ENCODE measurements at places on chromosomes 11 and 22.

DNA sequence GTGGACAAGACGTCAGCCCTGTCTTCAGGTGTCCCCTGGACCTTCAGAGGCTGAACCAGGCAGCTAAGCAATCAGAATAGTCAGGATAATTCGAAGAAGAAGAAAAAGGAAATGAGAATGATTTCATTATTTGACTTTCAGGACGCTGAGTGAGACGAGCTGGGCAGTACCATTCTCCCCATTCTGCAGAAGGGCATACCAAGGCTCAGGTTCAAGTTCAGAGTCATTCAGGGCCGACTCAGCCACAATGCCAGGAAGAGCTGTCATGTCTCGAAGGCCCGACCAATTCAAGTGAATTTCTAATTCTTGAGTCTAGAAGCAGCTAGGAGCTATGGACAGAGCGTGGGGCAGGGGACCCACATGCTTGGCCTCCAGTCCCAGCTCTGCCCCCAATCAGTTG is 33.8 kb upstream of the CD82 start:
- DNase-seq = no peak

DNA sequence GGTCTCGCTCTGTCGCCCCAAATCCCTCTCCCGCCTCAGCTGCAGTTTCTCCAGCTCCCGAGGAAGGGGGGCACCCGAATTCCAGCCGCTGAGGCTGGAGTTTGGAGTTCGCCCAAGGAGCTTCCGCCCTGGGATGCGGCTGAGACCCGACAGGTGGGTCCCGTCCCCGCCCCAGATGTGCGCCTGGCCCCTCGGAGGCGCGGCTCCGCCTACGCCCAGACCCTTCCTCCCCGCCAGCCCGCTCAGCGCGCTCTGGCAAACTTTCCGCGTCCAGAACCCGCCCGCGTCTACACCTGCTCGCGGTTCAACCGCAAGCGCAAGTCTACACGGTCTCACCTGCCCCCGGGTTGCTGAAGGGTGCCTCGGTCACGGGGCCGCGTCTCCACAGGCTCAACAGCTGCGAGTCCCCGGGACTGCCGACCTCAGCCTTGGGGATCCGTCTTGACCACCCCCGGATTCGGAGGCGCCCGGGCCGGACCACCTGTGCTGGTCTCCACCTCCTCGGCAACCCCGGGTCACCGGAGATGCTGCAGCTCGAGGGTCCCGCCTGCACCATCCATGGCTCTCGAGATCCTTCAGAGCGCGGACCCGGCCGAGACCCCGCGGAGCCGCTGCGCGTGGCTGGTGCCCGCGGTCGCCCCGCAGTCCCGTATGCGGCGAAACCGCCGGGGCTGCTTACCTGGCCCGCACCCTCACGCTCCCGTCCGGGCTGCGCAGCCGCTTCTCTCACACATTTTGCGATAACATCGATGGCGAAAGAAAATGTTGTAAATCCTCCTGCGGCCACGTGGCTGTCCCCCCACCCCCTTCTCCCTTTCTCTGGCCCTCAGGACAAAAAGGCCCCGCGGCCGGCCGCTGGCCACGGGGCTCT is 63.6 kb downstream of the NFAM1 start:
- DNase-seq = no peak

DNA sequence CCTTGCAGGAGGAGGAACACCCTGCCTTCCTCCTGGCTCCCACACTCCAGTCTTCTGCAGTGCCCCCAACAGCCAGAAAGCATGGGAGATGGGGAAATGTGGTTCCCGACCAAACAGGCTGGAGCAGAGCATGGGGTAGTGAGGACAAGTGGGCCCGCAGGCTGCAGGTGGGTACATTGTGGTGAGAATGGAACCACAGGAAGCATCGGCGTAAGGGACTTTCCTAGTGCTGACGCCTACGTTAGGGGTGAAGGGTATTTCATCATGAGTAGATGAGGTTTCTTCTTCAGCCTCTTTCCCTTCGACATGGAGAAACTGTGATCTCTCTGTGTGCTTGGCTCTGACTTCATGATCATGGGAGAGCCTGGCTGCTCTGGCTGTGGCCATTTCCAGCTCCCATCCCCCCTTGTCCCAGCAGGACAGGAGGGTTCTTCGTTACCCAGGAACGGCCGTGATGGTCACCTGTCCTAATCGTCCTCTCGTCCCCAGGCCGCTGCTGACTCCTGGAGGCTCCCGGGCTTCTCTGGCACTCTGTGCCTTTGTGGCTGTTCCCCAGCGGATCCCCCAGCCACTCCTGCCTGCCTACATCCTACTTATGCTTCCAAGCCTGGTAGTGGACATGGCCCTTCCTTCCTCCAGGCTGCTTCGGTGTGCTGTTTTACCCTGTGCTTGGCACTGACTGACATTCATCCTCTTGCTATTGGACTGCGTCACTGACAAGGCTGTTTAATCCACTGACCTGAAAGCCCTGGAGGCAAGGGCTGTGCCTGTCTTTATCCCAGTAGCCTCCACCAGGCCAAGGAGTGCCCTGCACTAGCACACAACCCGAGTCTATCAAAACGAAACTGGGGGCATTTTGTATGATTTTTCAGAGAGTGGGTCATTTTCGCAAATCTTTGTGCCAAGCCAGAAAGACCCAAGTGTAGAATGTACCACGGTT is 65.2 kb upstream of the CECR2 start:
- DNase-seq = no peak

DNA sequence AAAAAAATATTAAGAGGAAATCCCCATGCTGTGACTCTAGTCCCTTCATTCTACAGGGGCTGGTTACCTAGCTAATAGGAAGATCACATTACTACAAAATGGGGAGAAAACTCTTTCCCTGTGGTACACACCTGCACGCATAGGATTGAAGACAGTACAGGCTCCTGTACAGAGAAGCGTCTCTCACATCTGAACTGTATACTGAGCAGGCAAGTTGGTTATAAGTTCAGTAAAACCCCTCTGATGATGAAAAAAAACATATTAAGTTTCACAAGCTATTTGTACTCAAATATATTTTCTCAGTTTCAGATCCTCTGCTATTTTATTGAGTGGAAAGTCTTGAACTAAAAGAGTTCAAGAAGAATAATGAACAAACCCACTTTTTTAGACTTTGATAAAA is 156.9 kb upstream of the HSD17B12 start:
- DNase-seq = no peak

DNA sequence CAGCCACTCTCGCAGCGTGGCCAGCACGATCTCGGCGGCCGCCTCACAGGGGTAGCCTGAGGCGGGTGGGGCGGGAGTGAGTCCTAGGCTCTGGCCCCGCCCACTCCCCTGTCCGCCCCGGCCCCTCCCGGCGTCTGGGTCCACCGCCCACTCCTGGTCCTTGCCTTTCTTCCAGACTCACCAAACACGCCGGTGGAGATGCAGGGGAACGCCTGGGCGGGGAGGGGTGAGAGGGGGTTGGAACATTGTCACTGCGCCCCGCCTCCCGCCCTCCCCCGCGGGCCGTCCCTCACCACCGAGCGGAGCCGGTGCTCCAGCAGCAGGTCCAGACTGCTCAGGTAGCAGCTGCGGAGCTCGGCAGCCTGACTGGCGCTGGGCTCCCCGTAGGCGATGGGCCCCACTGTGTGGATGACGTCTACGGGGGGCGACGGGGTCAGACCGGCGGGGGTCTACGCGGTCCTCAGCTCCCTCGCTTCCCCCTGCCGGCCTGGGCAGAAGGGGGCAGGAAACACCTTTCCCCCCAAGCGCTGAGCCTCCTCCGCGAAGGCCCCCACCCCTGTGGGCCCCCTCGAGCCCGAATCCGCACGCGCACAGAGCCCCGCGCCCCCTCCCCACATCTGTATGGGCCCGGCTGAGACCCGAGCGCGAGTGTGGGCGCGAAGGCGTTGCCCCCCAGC is 13.2 kb downstream of the OTUB1 start:
- DNase-seq = no peak

DNA sequence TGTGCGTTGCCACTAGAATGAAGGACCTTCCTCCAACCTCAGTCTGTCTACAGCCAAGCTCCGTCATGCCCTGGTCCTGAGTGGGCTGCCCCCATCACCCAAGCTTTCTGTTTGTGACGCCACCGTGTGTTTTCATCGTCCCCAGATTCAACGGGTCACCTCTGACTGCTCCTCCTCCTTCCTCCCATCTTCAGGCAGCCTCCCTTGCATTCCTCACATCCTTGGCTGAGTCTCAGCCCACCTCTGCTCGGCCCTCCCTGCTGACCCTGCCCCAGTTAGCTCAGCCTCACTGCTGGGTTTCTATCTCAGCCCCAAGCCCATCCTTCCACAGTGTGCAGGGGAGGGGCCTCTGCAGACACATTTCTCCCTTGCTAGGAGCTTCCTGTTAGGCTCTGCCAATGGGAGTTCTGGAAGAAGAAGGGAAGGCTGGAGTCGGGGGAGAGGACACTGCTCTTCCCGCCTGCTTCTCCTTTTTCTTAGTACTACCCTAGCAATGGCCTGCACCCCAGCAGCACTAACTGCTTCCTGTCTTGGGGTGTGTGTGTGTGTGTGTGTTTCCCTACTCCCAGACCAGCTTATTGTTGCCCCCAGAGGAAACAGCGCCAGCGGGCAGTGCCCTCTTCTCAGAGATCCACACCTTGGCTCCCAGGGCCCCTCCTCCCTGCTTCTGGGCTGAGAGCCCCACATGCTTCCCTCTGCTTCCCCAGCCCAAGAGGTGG is 5.2 kb downstream of the IFT27 start:
- no peak for DNase-seq

DNA sequence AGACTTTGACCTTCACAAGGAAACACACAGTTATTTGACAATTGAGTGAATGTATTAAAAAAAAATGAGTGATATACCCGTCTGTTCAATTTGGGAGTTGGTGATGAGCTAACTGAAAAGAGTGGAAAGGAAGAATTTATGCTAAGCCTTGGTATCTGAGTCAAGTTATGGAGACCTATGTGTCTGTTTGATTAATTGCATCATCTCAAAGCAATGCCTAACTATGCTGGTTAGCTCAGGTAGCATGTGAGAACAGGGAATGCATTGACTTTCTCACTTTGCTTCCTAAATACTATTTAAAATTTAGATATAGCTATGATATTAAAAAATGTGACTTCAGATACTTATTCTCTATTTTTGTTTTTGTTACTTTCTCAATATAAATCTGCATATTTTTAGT is 110.5 kb downstream of the DDX10 start:
- DNase-seq = no peak

DNA sequence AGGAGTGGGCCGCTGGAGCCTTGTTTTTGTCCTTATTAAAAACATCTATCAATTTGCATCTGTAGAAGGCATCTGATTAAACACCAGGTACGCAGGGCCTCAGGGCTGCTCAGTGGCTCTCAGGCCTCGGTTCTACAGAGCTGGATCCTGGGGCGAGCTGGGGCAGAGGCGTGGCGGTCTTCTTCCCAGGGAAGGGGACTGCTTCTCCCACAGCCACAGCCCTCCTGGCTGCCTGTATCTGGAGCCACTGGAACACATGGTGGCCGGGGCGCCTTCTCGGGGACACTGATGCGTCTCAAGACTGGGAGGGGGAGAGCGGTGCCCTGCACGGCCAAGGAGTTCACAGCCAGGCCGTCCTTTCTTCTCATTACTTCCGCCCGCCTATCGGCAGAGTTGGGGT is 1178.2 kb downstream of the BRD1 start:
- no peak for DNase-seq

DNA sequence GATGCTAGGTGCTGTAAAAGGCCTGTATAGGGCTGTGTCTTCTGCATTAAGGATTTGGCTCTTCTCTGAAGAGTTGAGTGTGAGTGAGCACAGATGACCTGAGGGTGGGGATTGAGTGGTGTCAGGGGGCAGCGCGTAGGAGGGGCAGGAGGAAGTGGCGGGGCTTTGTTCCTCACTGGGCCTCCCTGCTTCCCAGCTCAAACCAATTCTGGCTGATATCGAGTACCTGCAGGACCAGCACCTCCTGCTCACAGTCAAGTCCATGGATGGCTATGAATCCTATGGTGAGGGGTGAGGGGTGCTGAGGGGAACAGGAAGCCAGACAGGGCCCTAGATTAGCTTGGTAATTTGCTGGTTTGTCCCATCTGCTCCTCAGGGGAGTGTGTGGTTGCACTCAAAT is 9.1 kb downstream of the PHOX2A start:
- no peak for DNase-seq

DNA sequence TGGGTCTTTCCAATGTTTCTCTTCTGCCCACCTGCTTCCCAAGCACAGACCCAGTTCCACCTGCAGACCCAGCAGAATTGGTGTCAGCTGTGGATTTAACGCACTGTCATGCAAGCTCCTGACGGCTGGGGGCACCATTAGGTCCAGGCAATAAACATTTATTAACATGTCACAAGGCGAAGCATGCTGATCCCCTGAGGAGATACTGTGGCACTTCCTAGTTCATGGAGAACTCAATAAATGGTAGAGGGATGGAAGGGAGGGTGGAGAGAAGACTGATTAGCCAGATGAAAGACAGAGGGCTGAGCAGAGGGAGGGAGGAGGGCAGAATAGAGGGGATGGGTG is 68.3 kb upstream of the TSPAN18 start:
- DNase-seq = no peak

DNA sequence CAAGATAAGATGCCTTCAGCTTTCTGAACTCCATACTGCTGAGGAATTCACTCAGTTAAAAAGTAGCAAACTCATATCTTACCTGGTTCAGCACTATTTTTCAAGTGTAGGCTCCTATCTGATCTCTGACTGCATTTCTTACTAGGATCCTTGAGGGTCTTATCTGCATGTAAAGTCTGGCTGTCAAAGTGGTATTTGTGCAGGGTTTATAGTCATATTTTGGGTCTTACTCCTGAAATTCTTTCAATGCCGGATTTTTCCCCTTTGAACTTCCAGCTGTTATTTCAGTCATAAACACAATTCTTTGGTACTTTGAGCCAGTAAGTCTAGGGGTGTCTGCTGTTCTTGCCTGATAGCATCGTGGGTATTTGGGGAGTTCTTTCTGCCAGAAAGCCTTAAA is 25.3 kb upstream of the NOX4 start:
- no peak for DNase-seq

GRCh38 chr11:12376259-12377081 is 901 bp upstream of the PARVA start:
- DNase-seq = peak; percentile 45

DNA sequence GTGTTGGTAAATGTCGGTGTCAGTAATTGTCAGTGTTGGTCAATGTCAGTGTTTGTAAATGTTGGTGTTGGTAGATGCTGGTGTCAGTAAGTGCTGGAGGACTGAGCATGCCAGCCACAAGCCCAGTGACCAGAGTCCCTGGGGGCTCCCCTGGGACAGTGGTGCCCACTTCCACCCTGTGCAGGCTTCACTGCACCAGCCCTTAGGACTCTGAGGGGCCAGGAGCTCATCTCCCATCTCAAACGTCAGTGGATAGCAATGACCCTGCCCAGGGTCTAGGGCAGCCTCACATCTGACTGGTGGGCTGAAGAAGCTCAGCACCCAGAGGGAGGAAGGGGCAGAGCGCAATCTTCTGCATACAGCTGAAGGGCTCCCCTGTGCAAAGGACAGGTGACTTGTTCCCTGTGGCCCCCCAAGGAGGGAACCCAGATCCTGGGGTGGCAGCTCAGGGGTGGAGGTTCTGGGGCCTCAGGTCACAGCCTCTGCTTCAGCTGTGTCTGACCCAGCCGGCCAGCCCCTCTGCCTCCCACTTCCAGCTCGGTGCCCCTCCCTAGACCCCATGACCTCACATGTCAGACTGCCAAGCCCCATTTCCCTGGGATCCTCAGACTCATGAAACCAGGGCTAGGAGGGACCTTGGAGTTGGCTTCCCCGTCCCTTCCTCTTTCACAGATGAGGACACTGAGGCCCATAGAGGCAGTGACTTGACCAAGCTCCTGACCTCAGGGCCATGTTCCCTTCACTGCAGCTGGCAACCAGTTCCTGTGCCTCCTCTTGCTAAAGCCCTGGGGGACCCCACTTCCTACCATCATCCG is 138.4 kb downstream of the CRYBB2 start:
- no peak for DNase-seq

GRCh38 chr11:108871152-108871551 is 206.3 kb downstream of the DDX10 start:
- no peak for DNase-seq

All from fibroblast of skin of left quadriceps (primary cell).